ENCODE measurements at places on chromosomes 3 and 15.
A peak's percentile ranks its signal among the peaks of the same experiment; 100 is the strongest.

DNA sequence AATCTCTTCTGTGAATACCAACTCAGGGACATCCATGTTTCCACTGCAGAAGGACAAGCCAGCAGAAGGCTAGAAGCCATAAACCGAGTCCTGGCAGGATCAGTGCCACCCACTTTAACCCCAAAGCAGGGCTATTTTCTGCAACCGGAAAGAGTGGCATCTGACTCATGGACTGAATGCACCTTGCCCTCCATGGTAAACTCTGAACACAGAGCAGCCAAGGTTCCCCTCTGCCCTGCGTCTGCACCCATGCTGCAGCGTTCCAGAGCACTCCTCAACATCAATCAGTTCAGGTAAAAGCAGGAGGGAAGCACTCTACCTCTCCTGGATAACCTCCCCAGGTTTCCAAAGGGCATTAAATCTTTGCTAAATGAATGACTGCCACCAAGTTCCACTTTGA lies 801 bp upstream of the NGRN start:
- peak; percentile 21 for DNase-seq

GRCh38 chr15:84979651-84980050 lies 2.0 kb upstream of the PDE8A start:
- no peak for DNase-seq

DNA sequence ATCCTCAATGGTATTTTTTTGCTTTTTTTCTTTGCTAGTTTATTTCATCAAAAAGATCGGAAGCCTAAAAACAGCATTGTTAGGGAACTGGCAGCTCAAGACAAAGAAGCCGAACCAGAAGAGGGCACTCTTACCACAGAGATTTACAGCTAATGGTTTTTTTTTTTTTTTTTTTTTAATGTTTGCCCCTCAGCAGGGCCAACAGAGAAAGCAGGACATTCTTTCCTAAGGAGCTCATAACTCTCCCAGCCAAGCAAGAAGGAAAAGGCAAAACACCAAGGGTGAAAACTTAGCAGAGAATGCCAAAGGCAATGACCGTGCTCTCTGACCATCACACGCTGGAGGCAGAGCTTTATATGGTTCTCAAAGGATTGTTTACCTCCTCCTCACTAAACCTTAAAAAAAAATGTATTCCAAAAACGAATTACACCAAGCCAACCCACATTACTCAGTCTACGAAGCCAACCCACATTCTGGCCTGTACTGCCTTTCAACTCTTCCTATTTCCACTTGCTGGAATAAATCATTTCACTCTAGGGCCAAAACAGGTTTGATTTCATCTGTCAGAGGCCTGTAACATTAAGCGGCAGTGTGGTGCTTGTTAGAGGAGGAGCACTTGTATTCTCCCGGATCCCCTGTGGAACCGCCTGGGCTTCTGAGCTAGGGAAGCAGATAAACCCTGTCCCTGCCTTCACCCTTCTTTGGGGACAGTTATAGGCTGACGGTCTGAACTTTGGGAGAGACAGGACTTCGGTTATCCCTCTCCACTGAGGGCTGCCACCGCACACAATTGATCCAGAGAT lies 35.6 kb upstream of the GYG1 start:
- DNase-seq = peak; percentile 68

DNA sequence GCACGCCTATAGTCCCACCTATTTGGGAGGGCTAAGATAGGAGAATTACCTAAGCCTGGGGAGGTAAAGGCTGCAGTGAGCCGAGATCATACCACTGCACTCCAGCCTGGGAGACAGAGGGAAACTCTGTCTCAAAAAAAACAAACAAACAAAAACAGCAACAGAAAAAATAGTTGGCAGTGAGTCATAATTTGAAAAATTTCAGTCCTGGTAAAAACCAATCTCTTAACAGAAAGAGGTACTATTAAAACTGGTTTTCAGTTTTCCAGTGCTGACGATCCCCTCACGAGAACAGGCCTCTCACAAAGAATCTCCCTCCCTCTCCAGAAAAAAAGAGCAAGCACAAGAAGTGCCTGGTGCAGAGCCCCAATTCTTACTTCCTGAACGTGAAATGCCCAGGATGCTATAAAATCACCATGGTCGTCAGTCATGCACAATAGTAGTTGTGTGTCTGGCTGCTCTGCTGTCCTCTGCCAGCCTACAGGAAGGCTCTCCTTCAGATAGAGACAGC lies 22.8 kb upstream of the MAP4 start:
- DNase-seq = peak; percentile 12

DNA sequence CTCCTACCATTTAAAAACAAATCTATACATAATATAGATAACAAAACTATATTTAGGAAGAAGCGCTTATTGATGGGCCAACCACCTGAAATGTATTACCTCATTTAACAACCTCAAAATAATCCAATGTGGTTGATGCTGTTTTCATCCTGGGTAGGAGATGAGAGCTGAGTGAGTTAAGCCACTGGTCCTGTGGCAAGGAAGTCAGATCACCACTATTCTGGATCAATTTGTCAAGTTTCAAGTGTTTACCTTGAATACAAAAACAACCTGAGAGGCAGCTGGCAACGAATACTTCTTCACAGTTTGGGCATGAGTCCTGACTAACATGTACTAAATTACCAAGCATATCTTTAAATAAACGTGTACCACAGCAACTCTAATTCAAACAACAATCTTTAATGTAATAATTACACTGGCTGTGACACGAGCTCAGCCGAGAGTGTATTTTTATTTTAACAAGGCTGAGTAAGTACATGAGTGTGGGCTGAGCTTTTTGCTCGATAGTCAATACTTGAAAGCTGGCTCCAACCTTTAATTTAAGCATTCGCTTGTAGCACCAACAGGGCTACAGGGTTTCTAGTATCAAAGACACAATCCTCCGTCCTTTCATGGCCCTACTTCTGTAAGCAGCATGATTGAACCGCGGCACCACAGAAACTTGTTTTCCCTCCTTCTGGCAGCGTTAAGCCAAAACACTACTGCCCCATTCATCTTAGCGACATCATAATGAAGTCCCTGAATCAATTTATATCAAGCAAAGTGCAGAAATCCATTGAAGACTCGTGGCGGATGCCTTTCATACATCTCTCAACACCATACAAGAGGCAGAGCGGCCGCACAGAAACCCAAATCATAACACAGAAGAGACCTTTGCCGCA lies 93.8 kb upstream of the ICE2 start:
- no peak for DNase-seq

DNA sequence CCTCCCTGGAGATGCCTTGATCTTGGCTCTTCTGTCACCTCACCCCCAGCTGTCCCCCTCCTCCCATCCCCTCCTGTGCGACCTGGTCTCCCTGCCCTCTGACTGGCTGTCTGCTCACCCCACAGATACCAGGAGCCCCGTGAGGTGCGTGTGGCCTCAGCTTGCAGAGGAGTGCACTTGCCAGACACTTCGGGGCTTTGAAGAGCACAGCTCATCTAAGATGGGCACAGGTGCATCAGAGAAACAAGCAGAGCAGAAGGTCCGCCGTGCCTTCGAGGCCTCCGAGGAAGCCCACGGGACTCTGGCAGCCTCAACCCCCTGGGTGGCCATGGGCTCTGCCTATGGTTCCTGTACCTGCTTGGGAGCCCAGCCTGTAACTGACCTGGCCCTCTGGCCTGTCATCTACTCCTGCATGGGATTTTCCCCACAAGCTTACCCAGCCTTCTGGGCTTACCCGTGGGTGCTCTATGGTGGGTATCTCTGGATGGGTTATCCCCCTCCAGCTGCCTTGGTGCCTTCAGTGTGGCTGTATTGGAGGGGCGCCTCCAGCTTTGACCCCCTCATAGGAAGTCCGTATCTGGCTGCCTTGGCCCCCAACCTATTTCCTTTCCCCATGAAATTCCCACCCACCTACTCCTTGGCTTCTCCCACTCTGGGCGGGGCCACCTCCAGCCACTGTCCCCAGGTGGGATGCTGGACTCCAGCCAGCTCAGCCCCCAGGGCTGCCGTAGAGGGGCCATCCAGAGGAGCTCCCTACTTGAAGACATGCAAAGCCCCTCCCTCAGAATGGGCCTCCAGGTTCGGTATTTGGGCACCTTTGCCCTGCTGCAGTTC lies 3.8 kb downstream of the PRR23E start:
- DNase-seq = no peak

DNA sequence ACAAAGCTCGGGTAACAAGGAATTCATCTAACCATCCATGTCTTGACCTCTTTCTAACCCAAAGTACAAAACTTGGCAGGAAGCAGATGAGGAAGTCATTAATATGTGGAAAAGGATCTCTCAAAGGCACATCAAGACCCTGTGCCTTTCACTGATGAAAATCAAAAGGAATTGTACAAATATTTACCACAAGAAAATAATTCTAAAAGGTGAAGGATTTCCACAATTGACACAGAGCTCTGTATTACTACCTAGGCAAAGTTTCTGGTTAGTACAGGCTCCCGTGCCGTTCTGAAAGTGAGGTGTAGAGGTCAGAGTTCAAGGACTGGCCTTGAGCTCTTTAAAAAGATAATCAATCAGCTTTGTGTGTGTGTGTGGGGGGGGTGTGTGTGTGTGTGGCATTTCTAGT lies 239.7 kb upstream of the ICE2 start:
- DNase-seq = no peak

DNA sequence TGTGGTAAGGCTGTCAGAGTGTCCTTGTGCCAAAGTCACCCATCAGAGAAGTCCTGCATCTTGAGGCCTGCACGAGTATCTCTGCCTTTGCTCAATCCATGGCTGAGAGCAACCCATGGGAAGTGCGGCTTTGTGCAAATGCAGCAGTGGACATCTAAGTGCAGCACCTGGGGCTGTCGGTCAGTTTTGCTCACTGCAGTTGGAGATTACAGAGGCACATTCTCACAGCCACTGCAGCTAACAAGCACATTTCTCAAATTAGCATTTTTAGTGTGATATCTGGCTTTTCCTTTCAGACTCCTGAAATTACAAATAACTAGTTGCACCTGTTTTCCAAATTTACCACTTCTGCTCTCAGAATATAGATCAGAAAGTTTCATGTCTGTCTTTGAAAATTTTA lies 81.5 kb upstream of the DAZL start:
- DNase-seq = no peak

DNA sequence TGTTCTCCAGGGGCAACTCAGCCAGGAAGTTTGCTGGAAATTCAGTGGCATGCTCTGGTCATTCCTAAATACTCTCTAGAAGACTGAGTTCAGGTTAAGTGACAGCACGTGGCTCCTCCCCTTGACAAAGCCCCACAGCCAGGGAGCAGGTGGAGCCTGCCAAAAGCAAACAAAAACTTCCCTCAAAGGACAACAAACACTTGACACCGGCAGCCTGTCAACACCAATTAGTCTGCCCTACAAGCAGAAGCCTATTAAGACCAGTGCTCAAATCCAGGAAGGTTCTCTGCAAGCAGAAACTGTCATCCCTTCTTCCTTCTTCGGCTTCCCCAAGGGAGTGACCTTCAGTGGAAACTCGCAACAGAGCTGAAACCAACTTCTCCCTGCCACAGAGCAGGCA lies 5.0 kb downstream of the MEX3B start:
- DNase-seq = peak; percentile 4

DNA sequence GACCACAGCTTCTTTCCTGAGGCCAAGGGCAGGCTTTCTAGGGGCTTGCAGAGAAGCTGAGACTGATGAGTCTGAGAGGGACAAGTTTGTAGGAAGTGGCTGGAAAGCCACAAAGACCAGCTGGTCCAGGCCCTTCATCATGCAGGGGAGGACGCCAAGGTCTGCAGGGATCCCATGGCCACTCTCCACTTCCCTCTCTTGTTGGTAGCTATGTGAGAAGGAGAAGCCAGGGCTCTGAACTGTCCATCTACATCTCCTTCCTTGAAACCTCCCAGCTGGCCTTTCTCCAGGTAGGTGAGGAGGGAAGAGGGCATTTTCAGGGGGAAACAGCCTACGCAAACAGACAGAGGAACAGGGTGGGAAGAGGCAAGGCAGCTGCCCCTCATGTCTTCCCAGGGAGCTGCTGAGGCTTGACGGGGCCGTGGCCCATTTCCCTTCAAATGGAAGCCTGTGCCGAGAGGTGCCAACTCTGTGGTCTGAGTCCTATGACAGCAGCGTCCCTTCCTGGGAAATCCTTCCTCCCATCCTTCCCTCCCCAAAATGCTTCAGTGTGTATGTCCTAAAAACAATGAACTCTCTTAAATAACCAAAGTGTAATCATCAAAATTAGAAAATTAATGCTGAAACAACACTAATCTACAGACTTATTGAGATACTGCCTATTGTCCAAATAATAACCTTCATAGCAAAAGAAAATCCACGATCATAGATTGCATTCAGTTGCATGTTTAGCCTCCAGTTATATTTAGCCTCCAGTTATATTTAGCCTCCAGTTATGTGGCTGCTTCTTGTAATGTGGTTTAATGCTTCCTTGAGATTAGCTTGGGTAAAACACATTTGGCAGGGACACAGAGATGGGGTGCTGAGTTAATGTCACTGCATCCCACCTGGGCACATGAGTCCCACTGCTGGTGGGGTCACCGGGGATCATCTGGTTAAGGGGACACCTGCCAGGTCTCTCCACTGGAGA lies 36.0 kb downstream of the GNB5 start:
- DNase-seq = peak; percentile 19

- DNase-seq = no peak
Observed at GRCh38 chr3:85508659-85509058, 549.9 kb downstream of the CADM2 start.

DNA sequence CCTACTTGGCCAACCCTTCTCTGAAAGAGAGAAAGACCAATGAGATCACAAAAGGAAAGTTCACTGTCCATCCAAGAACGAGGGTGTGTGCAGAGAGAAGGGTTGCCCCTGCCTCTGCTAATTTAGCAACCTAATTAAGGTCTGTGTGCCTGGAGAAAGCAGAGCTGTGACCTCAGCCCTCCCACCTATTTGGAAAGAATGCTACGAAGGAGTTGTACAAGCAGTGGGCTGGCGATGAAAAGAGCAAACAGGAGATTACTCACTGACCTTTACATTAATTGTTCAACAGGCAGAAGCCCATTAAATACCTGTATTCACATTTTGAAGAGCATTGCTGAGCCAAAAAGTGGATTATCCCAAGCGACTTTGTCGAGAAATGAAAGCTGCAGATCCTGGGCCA lies 314.9 kb downstream of the NTRK3 start:
- no peak for DNase-seq

DNA sequence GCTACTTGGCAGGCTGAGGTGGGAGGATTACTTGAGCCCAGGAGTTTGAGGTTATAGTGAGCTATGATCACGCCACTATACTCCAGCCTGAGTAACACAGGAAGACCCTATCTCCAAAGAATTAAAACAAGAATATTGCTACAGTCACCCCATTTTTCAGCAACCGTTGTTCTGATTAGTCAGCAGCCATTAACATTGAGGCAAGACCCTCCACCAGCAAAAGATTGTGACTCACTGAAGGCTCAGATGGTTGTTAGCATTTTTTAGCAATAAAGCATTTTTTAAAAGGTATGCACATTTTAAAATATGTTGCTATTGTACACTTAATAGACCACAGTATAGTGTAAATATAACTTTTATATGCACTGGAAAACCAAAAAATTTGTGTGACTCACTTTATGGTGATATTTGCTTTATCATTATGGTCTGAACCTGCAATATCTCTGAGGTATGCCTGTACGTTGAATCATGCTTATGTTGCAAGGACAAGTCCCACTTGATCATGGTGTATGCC lies 492.6 kb downstream of the SQOR start:
- DNase-seq = no peak

- DNase-seq = no peak
Observed at GRCh38 chr3:171402281-171402680, 57.9 kb downstream of the TNIK start.

GRCh38 chr15:36498916-36499315 lies 80.5 kb upstream of the CDIN1 start:
- DNase-seq = no peak

- no peak for DNase-seq
Observed at GRCh38 chr3:9683426-9683825, 20.2 kb upstream of the CPNE9 start.

- DNase-seq = no peak
Observed at GRCh38 chr15:70907784-70908471, 15.3 kb downstream of the LRRC49 start.

- no peak for DNase-seq
Observed at GRCh38 chr3:61583890-61584875, 22.8 kb downstream of the PTPRG start.
